ENCODE measurements at places on chromosomes 2 and 18. TPM values are rescaled to one million over a fixed set of nuclear protein-coding genes. Genes with fewer than 3 reads are reported as not detected.

DNA sequence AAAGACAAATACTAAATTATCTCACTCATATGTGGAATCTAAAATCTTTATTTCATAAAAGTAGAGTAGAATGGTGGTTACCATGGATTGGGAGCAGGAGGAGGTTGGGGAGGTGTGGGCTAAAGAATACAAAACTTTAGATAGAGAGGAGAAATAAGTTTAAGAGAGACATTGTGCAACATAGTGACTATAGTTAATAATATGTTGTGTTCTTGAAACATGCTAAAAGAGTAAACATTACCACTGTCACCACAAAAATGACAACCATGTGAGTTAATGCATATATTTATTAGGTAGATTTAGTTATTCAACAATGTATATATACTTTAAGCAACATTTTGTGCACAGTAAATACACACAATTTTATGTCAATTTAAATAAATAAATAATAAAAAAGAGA is 128.5 kb upstream of the COL3A1 start:
- no peak for DNase-seq

GRCh38 chr2:1696472-1696871 is 47.8 kb downstream of the PXDN start:
- no peak for DNase-seq

- DNase-seq = no peak
Observed at GRCh38 chr18:8424917-8425725, 184.1 kb upstream of the RAB12 start.

DNA sequence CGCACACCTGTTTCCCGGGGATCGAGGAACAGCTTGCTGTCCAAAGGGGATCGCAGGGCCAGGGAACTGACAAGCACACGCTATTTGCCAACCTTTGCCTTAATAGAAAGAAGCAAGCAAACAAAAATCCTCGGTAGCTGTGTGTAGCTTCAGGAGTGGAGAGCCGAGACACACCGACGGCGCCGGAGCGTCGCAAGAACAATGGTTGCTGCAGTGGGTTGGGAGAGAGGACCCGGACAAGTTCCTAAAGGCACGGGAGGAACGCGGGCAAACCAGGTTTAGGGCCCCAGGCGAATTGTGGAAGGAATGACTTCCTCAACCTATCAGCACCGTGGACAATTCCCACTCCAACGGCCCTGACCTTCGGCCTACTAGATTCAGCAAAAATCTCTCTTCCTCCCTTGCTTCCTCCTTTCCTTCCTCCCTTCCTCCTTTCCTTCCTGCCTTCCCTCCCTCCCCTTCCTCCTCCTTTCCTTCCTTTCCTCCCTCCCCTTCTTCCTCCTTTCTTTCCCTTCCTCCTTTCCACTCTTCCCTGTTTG is 4.9 kb upstream of the NEUROD1 start:
- DNase-seq = no peak

- no peak for DNase-seq
Observed at GRCh38 chr2:13884291-13884976, 748.1 kb upstream of the LRATD1 start.

- no peak for DNase-seq
Observed at GRCh38 chr2:216540920-216541319, 42.3 kb downstream of the RPL37A start.

- no peak for DNase-seq
Observed at GRCh38 chr2:164542581-164543021, 78.7 kb downstream of the GRB14 start.

DNA sequence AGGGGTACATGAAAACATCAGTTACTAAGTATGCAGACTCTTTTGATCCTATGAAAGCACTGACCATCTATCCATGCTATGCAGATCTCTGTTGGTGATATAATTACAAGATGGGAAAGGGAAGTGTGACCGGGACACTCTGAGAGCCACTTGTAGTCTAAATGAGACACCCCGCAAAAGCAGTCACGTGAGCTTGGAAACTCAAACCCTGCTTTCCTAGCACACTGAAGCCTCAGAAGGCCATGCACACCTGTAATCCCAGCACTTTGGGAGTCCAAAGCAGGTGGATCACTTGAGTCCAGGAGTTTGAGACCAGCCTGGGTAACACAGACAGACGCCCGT is 137.5 kb downstream of the INO80D start:
- no peak for DNase-seq

DNA sequence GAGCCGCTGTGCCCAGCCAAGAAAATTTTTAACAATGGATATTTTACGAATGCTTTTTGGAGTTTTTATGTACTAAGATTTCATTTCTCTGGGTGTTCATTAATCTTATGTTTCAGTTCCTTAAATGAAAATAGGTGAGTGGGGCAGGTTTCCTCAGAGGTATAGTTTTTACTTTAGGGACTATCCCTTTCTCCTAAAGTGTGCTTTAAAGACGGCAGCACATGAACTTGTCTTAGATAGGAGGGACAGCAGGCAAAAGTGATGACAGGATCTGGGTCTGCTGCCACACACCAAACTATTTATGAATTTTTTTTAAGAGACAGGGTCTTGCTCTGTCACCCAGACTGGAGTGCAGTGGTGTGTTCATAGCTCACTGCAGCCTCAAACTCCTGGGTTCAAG is 8.0 kb upstream of the REL start:
- no peak for DNase-seq

DNA sequence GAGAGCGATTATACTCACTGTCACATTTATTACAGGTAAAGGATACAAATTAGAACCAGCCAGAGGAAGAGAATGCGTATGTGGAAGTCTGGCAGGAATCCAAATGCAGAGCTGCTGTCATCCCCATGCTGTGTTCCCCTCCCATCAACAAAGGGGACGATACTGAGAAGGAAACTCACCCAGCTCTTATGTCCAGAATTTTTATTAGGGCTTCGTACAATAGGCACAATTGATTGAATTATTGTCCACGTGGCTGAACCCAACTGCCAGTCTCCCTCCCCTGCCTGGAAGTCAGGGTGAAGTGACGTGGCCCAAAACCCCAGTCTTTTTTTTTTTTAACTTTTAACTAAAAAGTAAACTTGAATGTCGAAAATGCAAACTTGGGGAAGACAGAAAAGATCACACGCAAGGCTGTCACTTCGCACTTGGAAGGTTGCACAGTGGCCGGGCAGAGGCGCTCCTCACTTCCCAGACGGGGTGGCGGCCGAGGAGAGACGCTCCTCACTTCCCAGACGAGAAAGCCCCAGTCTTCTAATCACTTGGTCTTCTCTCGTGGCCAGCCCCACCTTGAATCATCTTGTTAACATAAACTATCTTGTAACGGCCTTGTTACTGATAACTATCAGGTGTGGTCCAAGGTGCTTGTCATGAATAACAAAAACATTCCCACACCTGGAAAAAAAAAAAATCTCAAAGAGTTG is 40.0 kb upstream of the ITSN2 start:
- no peak for DNase-seq

DNA sequence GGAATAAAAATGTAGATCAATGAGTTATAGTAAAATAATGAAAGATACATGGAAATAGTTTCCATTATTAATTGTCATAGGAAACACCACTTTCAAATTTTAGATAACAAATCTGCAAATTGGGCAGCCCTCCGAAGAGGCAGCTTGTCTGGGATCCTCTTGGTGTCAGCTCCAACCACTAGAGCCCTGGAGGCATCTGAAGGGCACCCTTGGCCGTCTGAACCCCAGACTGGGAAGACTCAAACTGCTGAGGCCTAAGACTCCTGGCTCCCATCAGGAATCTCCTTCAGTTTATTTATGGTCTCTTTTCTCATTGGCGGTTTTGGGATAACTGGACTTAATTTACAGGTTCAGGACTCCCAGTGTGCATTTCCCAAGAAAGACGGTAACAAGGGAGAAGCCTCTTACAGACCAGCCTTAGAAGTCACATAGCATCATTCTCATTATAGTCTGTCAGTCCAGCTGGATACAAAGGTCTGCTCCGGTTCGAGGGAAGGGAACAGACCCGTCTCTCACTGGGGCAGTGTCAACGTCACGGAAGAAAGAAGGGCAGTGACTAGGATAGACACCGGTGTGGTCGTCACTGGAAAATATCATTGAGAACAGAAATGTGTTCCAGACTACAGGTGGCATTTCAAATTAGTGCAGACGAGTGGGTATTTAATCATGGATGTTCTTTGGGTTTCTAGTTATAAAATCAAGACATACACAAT is 390.7 kb upstream of the NETO1 start:
- DNase-seq = no peak

GRCh38 chr2:17976871-17977746 is 98.6 kb downstream of the KCNS3 start:
- DNase-seq = no peak

- DNase-seq = no peak
Observed at GRCh38 chr2:134508391-134508790, 210.4 kb downstream of the TMEM163 start.

- DNase-seq = no peak
Observed at GRCh38 chr2:75241696-75242095, 42.4 kb upstream of the TACR1 start.

DNA sequence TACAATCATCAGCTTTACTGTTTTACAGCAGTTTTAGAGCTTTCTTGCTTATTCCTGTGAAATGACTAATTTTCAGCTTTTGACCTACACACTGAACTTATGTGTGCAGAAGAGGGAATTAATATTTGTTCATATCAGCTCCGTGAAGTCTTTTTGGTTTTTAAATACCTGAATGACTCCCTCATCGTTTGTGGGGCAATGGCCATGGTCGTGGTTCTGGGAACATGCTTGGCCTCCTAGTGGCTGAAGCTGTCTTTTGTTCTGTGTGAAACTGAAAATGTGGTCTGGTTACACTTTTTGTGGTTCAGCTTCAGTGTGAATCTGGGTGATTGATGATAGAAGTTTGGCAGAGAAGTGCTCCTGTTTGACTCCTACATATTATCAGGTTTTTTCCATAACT is 408.1 kb downstream of the THSD7B start:
- no peak for DNase-seq

- no peak for DNase-seq
Observed at GRCh38 chr18:848062-848861, 36.2 kb upstream of the YES1 start.

DNA sequence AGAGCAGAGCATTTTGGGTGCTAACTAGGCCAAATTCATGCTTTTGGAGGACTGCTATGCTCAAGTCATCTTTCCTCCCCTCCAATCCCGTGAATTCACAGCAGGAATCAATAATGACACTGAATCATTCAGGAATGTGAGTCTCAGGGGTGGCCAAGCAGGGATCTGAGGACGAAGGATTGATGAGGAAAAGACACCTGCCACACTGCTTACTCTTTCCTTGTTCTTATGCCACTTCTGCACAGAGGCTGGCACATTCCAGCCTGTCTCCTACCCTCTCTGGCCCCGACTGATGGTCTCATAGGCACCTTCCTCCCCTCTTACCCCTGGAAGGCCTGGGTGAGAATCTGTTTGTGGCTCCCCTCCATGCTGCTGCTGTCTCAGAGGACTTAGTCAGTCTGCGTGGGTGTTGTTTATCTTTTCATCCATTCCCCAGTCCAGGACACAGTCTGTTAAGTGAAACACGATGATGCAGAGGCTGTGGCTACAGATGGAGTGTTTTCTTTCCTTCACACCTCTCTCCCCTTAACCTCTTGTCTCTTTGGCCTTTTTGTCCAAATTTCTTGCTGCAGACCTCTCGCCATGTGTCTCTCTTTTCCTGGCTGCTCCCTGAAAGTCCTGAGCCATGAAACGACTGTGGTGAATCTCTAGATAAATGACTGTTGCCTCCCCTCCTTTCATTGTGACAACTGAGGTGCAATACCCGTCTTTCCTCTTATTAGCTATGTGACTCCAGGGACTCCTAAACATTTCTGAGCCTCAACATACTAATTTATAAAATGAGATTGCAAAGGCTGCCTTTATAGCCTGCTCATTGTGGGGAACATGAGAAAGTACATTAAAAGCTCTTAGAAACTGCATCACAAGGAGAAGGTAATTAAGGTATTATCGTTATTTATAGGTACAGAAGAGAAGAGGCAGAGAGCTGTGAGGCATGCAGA is 86.9 kb downstream of the RDH14 start:
- DNase-seq = no peak

Gene TMX3
- 76.3 TPM for total RNA-seq

Gene CDH7
- total RNA-seq = 9.5 TPM

Gene CDK15
- total RNA-seq = not detected

Gene MGAT4A
- total RNA-seq = 60.1 TPM

Gene SDC1
- 0.60 TPM for total RNA-seq

Gene SMC6
- 19.6 TPM for total RNA-seq
